ENCODE measurements at places on chromosomes 5 and 9.

DNA sequence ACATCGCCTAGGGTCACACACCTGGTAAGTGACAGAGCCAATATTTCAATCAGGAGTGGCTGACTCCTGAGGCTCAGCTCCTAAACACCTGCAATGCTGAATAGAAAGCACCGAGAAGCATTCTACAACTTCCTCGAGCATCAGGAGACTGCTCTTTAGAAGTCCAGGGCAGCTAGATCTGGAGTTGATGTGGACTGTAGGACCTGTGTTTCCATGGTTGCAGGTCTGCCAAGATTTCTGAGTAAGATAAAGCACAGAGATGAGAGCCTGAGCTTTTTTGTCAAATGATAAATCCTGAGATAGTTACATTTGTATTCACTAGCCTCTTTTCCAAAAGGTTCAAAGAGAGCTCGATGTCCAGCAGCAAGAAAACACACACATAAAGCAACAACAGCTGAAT, 43.8 kb downstream of the YIPF5 start:
- DNase-seq, result no peak

- peak; percentile 21 for DNase-seq
Measured at GRCh38 chr9:81777482-81777881, 88.1 kb upstream of the TLE1 start.

DNA sequence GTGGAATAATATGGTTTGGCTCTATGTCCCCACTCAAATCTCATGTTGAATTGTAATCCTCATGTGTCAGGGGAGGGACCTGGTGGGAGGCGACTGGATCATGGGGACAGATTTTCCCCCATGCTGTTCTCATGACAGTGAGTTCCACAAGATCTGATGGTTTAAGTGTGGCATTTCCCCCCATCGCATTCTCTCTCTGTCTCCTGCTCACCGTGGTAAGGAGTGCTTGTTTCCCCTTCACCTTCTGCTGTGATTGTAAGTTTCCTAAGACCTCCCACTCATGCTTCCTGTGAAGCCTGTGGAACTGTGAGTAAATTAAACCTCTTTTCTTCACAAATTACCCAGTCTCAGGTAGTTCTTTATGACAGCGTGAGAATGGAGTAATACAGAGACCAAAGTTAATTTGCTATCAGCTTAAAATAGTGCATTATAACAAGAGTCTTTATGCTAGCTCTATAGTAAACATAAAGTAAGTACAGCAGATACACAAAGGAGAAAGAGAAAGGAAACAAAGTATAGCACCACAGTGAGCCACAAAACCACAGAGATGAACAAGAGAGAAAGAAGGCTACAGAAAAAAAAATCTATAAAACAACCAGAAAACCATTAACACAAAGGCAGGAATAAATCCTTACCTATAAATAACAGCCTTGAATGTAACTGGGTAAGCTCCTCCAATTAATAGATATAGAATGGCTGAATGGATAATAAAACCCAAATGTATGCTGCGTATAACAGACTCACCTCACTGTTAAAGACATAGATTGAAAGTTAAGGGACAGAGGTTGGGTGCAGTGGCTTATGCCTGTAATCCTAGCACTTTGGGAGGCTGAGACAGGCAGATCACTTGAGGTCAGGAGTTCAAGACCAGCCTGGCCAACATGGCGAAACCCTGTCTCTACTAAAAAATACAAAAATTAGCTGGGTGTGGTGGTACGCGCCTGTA, 39.7 kb downstream of the RAPGEF6 start:
- DNase-seq, result no peak

GRCh38 chr5:176365351-176366231, at the start of gene ARL10:
ARL10 (plus strand) TSS chr5:176365487; CDS start chr5:176365564, 77 bp downstream.
- peak; percentile 43 for DNase-seq

DNA sequence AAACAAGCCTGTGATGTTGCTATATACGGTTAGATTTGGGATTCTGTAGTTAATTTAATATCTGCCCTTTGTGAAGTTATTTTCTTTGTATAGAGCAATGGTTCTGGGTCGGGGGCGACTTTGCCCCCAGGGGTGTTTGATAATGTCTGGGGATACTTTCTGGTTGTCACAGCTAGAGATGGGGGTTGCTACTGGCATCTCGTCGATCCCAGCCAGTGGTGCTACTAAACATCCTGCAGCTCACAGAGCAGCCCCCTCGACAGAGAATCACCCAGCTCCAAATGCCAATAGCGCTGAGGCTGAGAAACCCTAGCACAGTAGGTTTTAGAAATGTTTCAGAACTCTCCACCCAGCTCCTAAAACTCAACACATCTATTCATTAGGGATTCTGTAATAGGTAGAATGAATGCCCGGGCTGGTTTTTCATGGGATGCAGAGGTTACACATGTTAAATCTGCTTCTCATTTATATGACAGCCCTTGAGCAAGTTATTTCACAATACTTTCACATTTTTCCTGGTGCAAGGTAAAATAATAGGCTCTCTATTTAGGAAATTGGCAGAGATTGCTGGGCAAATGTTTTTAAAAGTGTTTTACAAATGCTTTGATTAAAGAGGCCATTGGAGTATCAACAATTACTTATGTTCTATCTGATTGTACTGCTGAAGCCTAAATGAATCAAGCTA, 75.2 kb upstream of the CTSL start:
- peak; percentile 38 for DNase-seq

- DNase-seq, result no peak
Measured at GRCh38 chr5:173762930-173763329, 125.2 kb upstream of the CPEB4 start.

GRCh38 chr9:10048994-10049393, 563.8 kb downstream of the PTPRD start:
- no peak for DNase-seq

DNA sequence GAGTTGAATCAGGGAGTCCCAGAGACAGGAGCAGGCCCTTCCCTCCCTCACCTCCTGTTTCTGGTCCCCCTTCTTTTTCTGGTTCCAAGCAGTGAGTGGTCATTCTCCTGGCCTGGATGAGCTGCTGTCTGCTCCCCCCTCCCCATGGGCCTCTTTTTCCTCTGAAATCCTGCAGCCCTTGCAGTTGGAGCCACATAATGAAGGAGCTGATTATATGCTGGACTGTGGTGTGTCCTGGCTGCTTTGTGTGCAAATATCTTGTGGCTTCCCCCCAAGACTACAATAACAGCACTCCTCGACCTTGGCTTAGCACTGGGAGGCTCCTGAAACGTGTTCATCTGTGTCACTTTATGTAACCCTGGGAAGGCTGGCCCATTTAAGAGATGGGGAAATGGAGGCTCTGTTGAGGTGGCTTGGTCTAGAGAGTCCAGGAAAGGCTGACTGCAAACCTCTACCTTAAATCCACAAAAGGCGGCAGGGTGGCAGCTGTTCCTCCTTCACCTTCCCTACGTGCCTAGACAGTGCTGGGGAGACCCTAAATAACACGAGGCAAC, 69.2 kb downstream of the SH3PXD2B start:
- no peak for DNase-seq

- DNase-seq, result no peak
Measured at GRCh38 chr5:157596487-157596886, 20.9 kb upstream of the ADAM19 start.

- DNase-seq, result peak; percentile 67
Measured at GRCh38 chr5:151115272-151115905, 34.6 kb upstream of the TNIP1 start.

GRCh38 chr9:86749161-86749893, 198.0 kb downstream of the GAS1 start:
- peak; percentile 52 for DNase-seq

DNA sequence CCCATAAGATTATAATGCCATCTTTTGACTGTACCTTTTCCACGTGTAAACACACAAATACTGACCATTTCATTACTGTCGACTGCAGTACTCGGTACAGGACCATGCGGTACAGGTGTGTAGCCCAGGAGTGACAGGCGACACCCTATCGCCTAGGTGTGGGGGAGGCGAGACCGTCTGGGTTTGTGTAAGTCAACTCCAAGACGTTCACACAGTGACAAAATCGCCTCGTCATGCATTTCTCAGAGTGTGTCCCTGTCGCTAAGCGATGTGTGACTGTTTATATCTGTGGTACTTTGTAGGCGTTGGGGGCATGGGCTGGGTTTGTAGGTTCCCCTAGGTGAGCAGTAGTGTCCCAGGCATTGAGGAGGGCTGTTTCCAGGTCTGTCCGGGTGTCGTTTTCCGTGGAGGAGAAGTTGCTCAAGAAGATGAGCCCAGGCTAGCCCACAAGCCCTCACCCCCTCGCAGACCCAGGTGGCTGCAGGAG, 20.3 kb downstream of the NEK6 start:
- DNase-seq, result no peak

- peak; percentile 2 for DNase-seq
Measured at GRCh38 chr5:140926443-140927227, 536 bp downstream of the PCDHAC1 start.

GRCh38 chr5:173327948-173328843, at the start of gene STC2:
STC2 (minus strand) TSS chr5:173328414; CDS start chr5:173328193, 221 bp downstream.
- peak; percentile 93 for DNase-seq

DNA sequence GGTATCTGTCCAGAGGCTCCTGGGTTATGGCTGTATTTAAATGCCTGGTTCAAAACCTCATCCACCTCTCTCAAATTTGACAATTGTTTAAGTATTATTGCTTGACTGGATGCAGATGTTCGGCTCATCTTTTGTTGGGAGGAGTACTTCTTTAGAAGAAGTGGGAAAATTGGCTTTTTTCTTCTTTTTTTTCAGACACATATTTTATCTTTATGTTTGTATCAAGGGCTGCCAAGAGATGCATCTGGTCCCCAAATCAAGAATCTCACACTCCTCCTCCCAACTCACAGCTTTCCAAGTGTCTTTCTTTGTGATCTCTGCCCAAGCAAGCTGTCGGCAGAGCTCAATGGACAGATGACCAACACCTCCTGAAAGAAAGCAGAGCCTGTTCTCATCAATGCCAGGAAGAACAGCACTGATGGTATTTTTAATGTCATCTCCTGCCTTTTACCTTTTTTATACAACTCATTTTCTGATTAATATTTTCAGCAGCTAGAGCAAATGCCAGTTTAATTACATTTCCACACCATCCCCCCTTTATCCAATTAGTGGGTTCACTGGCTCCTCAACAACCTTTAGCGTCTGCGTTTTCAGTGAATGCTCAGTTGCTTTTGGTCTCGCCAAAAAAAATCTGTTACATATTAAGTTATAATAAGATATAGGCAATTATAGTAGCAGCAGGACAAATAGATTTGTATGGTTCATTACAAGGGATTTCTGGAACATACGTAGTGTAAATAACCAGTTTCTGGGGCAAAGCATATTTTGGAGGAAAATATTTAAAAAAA, 110.3 kb upstream of the SLIT3 start:
- DNase-seq, result no peak

GRCh38 chr5:110823571-110823970, 84.8 kb downstream of the SLC25A46 start:
- no peak for DNase-seq

DNA sequence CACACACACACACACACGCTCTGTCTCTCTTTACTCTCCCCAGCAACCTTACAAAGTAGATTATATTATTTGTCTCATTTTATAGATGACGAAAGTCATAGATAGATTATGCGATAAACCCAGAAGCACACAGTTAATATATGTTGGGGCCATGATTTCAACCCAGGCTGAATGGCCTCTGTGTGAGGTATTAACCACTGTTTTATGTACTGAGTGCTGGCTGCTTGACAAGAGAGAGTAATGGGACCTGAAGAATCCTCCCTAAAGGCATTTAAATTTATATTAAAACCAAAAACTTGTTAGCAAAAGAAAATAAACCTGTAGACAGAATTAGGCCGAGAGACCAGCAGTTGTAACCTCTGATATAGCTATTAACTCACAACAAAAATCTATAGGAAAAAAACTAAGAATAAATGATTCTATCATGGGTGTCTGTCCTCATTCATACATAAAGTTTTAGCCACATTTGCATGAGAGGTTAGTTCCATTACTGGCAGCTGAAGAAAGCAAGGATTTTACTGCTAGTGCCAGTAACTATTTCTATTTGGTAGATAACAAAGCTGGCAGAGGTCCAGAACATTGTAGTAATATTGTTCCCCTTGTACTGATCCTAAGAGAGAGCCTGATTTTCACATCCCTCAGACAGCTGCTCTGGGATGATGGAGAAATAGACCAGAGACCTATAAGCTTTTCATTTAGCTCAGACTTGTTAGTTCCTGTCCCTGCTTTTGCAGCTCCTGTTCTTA, 250.9 kb downstream of the ADGRV1 start:
- DNase-seq, result peak; percentile 10

DNA sequence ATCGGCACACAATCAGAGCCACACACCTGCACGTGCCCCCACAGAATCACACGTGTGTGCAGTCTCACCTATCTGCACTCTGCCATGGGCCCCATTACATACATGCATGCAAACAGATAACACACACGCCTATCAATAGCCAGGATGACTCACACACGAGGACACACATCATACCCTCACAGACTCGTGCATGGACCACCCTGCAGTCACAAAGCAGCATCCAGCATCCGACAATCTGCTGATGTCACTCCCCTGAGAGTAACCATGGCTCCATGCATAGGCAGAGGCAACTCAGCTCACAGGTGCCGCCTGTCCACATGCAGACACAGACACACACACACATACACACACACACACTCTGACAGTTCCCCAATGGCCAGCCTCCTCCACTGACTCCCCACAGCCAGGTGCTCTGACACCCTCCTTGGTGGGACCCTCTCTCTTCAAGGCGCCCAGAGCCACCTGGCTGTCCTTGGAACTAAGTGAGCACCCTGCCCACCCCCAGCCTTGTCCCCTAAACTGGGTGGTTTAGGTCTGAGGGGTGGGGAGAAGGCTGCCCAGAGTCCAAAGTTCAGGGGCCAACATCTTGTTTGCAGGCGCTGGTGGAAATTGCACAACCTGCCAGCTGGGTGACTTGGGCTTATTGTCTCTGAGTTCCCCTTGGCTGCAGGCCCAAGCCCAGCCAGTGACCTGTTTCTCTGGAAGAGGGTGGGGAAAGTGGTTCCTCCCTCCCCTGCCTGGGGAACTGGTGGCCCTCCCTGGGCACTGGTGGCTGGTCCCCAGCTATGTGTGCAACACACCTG, 34.6 kb upstream of the NEK6 start:
- DNase-seq, result peak; percentile 56

- peak; percentile 31 for DNase-seq
Measured at GRCh38 chr9:8633784-8634183, 834.2 kb upstream of the DMAC1 start.

GRCh38 chr5:35360671-35361070, 130.4 kb upstream of the PRLR start:
- no peak for DNase-seq

GRCh38 chr5:51172903-51173626, 210.2 kb upstream of the ISL1 start:
- no peak for DNase-seq

DNA sequence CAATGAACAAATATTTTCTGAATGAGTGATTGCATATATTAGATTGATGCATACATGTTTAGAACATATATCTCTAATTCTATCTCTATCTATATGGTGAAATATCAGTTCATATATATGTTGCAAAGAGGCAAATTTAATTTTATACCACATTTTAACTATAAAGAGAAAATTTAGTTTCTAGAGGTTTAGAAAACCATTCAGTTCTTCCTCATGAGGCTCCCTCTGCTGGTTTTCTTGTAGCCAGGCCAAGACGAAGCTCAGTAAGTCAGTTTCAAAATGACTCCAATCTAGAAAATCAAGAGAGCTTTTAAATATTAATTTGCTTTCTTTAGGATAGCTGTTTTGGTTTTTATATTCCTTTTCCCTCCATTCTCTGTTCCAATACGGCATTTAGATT, 312.1 kb downstream of the TMEM232 start:
- DNase-seq, result peak; percentile 11

GRCh38 chr5:95591490-95591901, 28.4 kb upstream of the GPR150 start:
- DNase-seq, result peak; percentile 60

GRCh38 chr9:129916707-129917106, 81.4 kb downstream of the USP20 start:
- DNase-seq, result no peak

- no peak for DNase-seq
Measured at GRCh38 chr9:83342731-83343130, 195.5 kb downstream of the FRMD3 start.

All from fibroblast of the aortic adventitia (primary cell).